SW 1271 (cell line): ENCODE measurements at places on chromosomes 5 and 9.

- no peak for DNase-seq
Measured at GRCh38 chr9:29769019-29769418, 2195.7 kb upstream of the C9orf72 start.

DNA sequence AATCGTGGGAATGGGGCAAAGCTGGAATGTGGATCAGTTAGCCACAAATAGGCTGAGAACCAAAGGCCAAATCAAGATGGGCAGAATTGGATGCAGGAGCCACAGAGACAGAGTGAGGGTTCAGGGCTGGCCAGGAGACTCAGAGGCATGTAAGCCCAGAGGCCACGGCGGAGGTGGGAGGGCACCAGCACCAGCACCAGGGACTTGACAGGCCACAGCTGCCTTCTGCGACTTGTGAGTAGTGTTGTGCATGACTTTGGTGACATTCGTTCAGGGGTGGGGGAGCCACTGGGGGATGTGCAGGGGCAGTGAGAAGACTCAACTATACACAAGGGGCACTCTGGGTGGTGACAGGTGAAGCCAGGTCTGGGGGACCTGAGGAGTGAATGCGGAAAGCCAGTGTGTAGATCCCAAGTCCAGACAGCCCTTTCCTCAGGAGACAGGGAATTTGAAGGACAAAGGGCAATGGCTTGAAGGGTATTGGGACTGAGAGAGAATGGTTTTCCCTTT is 53.2 kb downstream of the TMOD1 start:
- no peak for DNase-seq

DNA sequence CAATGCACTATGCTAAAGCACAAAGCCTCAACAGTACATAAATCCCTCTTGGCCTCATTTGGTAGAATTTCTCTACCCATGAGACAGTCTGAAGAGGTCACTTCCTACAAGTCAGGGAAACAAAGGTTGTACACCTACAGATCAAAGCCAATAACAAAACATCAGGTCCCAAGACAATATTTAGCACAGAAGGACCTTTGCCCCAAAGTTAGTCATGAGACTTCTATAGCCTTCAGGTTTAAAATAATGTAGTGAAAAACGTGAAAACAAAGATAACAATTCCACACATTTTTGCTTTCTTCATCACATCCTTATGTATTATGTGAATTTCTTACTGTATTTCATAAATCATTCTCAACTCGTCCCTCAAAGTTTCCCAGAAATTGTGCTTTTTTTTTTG is 15.8 kb downstream of the AFF4 start:
- peak; percentile 34 for DNase-seq

DNA sequence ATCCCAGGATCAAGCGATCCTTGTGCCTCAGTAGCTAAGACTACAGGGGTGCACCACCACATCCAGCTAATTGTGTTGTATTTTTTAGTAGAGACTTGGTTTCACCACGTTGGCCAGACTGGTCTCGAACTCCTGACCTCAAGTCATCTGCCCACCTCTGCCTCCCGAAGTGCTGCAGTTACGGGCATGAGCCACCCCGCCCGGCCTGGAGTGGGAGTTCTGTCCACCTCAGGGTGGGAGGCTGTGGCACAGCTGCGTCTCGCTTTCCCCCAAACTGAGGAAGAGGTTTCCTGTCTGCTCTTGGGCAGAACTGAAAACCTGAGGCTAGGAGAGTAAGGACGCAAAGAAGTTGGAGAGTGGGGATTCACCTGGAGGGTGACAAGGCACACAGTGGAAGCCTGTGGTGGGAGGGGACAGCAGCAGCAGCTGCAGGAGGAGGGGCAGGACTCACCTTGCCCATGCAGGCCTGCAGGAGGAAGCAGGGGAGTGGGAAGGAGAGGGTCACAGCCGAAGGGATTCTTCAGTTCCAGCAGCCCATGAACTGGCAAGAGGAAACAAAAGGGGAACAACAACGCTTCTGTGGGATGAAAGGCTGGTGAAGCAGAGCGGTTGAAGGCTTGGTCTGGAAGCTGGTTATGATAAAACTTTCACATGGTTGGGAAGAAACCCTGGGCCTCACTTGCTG is 181.4 kb downstream of the GAS1 start:
- DNase-seq: no peak

DNA sequence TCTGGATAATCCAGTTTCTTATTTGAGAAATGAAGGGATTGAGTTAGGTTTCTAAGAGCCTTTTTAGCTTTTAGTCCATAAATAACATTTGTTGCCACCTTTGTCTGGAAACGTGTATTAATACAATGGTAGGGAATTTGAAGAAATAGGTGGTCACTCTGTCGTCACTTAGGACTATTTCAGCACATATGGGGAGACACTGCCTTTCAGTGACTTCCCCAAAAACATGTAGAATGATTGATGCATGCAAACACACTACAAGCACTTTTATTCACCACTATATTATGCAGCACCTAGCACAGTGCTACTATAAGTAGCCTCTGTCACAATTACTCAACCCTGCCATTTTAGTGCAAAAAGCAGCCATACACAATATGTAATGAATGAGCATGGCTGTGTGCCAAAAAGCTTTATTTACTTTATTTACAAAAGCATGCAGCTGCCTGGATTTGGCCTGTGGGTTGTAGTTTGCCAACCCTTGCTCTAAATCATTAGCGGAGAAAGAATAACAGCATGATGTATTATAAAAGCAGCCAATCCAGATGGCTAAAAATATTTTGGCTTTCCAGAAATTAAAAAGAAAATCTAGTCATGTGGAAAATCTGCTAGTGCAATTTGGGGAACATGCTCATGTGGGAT is 154.2 kb upstream of the HMHB1 start:
- DNase-seq: no peak

- DNase-seq: no peak
Measured at GRCh38 chr5:128551476-128551875, 13.4 kb upstream of the FBN2 start.

GRCh38 chr5:113181409-113181808 is 204.8 kb downstream of the DCP2 start:
- no peak for DNase-seq

- DNase-seq: no peak
Measured at GRCh38 chr5:125526966-125527365, 780.5 kb upstream of the ZNF608 start.

DNA sequence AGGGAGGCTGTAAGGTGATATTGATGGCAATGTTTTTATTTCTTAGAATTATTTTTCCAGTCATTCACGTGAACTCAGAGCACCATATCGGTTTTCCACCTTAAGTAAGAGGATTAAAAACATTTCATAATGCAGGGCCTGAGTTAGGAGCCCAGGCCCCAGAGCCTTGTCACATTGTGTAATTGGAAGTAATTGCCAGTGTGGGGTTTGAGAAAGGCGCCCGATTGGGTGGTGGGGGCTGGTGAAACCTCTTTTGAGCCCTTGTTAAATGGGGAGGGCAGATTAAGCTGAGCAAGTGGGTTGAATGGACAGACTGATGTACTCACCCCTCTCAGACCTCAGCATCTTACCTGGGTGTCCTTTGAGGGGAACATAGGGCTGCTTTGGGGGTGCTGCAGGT is 116.7 kb upstream of the PITX1 start:
- no peak for DNase-seq

DNA sequence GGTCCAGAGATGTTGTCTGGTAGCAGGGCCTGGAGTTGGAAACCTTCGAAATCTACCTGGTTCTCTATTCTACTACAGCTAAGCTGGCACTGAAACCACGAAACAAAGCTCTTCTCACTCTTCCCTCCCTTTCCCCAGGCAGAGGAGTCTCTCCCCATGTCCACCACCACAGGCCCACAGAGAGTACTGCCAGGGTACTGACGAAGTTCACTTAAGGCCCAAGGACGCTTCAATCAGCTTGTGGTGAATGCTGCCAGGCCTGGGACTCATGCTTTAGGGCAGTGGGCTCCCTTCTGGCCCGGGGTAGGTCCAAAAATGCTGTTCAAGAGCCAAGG is 17.3 kb upstream of the CCNB1 start:
- DNase-seq: no peak

DNA sequence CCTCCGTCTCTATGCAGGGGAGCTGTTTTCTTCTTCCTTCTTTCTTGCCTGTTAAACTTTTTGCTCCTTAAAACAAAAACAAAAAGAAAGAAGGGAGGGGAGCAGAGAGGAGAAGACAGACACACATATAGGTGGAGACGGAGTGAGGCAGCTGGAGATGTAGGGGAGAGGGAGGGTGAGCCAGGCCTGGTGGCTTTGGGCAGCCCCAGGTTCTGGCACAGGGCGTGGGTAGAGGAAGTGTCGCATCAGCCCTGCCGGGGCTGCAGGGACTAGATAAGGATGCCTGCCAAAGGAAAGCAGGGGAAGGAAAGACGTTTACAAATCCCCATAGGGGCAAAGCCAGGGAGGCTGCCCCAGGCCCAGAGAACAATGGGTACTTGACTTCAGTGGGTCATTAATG is 38.7 kb upstream of the PTGS1 start:
- no peak for DNase-seq

GRCh38 chr9:84170521-84171141 is 169.9 kb downstream of the SLC28A3 start:
- peak; percentile 91 for DNase-seq

- no peak for DNase-seq
Measured at GRCh38 chr9:76561900-76562299, 102.9 kb downstream of the GCNT1 start.
